ENCODE measurements at places on chromosomes 1 and 21. TPM values are rescaled to one million over a fixed set of nuclear protein-coding genes. Genes with fewer than 3 reads are reported as not detected.

GRCh38 chr1:78760858-78761257, 111.2 kb downstream of the IFI44 start:
- H3K27ac ChIP-seq: no peak overlapping the region
- no peak overlapping the region for H3K4me3 ChIP-seq
- H3K36me3 ChIP-seq: no peaks in the 10 kb centered on the region
- H3K27me3 ChIP-seq: no peaks in the 10 kb centered on the region
- no peak for DNase-seq
- no peaks in the 10 kb centered on the region for H3K4me1 ChIP-seq

- H3K4me3 ChIP-seq: no peak overlapping the region
- DNase-seq: no peak
- H3K27me3 ChIP-seq: no peaks in the 10 kb centered on the region
- H3K4me1 ChIP-seq: no peaks in the 10 kb centered on the region
These were observed 49.4 kb downstream of the LEPR start for GRCh38 chr1:65469889-65470340.

DNA sequence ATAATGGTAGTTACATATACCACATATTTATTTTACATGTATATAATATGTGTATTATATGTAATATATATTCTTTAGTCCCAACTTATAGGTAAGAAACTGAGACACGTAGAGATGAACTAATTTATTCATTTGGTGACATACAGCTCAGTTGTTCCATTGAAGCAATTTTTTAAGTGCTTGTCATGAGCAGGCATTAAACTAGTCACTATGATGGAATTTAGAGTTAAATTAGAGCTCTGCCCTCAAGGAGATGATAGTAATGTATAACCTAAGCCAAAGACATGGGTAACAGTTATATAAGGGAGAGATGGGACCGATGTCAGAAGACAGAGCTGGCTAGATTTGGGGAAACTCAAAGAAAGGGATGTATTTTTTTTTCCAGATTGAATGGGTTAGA, 83.0 kb downstream of the ST6GALNAC5 start:
- H3K4me1 ChIP-seq: no peaks in the 10 kb centered on the region
- no peak overlapping the region for H3K27ac ChIP-seq
- H3K4me3 ChIP-seq: no peak overlapping the region
- H3K27me3 ChIP-seq: no peaks in the 10 kb centered on the region
- no peaks in the 10 kb centered on the region for H3K36me3 ChIP-seq

DNA sequence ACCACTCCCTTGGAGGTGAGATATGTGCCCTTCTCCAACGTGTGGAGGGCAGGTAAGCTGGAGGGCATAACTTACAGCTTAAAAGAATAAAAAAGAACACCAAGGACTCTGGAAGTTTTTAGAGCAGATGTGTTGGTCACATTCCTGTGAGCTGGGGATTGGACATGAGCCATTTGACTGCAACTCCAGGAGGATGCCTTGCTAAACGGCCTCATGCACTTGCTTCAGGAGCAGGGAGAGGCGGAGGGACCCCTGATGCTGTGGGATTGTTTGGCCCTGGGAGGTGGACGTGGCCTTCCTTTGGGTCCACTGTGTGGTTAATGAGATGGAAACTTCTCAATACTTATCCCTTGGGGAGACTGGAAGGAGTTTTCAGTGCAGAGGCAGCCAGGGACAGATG, 185.6 kb downstream of the RHOU start:
- H3K27me3 ChIP-seq: no peaks in the 10 kb centered on the region
- no peak overlapping the region for H3K4me3 ChIP-seq
- H3K36me3 ChIP-seq: no peaks in the 10 kb centered on the region
- no peak overlapping the region for H3K27ac ChIP-seq
- peaks cover 4% of the 10 kb centered on the region for H3K4me1 ChIP-seq
- DNase-seq: no peak

DNA sequence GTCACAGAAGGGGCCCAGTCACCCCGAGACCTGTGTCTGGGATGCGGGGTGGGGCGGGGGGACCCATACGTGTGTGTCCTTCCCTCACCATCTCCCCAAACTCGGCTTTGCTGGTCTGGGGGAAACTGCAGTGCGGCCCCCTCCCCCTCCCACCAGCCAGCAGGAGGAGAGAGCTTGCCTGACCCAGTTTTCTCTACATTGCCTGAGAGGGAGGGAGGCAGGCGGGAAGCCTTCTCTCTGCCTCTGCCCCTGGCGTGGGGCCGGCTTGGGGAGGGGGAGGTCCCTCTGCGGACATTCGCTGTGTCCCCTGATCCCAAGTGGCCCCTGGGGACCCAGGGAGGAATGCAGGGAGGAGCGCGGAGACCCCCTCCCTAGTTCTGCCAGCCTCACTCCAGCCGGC, 3.9 kb downstream of the EPHA8 start:
- H3K27ac ChIP-seq: no peak overlapping the region
- H3K4me1 ChIP-seq: no peaks in the 10 kb centered on the region
- H3K36me3 ChIP-seq: no peaks in the 10 kb centered on the region
- DNase-seq: no peak

DNA sequence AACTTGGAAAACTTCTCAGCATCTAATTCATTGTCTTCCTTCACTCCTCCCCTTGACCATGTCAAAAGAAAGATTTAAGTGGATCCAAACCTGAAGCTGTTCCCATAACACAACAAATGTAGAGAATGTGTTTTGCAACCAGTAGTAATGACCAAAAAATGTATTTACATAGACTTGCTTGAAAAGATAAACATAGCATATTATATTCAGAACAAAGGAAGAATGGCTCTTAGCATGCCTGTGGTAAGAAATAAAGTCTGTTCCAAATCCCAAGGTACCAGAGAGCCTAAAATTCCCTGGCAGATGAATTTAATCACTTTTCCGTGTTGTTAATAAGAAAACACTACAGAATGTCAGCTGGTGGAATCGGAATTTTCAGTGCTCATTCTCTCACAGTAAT, 36.8 kb downstream of the FMO3 start:
- DNase-seq: no peak
- H3K27ac ChIP-seq: no peak overlapping the region
- no peak overlapping the region for H3K4me3 ChIP-seq
- H3K27me3 ChIP-seq: no peaks in the 10 kb centered on the region
- H3K36me3 ChIP-seq: no peaks in the 10 kb centered on the region

- H3K36me3 ChIP-seq: peaks cover 7% of the 10 kb centered on the region
- H3K27me3 ChIP-seq: no peaks in the 10 kb centered on the region
- no peak overlapping the region for H3K27ac ChIP-seq
- H3K4me1 ChIP-seq: no peaks in the 10 kb centered on the region
- DNase-seq: no peak
These were observed 19.0 kb downstream of the YARS1 start for GRCh38 chr1:32798191-32798590.

DNA sequence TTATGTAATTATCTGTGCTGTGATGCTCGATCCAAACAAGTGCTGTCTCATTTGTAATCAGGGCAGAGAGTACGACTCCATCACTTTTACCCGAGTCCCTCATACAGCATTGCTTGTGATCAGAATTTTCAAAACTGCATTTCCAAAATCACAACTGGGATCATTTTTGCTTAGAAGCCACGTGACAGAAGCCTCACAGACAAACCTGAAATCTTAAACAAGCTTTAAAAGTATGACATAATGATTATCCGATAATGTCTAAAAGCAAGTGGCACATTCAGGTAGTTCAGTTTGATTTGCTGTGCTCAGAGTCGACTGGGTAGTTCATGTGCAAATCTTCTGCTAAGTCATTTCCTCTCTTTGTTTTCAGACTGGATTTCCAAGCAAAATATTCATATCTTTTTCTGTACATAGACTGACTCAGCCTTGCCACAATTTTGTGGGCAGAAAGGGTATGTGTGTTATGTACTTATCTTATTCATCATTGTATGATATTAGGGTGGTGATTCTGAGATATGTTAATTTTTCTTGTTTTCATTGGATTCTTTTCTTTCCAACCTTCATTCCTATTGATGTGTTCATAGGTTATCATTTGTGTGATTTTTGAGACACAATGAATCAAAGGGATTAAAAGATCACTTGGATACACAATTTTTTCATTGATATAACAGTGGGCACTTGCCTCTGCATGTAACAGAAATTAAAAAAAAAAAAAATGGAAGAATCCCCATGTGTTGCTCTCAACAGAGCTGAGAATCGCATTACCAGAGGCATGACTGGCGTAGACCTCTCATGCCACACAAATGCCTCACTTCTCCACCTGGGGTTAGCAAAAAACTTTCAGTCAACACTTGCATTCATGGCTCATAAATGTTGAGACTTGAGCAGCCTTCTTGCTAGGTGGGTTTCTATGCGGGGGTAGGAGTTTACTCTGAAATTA, 355.7 kb downstream of the LTN1 start:
- DNase-seq: no peak
- H3K27ac ChIP-seq: peak overlapping the region; percentile 91
- H3K4me3 ChIP-seq: peak overlapping the region; percentile 48
- no peaks in the 10 kb centered on the region for H3K36me3 ChIP-seq
- no peaks in the 10 kb centered on the region for H3K27me3 ChIP-seq
- H3K4me1 ChIP-seq: peaks cover 13% of the 10 kb centered on the region

DNA sequence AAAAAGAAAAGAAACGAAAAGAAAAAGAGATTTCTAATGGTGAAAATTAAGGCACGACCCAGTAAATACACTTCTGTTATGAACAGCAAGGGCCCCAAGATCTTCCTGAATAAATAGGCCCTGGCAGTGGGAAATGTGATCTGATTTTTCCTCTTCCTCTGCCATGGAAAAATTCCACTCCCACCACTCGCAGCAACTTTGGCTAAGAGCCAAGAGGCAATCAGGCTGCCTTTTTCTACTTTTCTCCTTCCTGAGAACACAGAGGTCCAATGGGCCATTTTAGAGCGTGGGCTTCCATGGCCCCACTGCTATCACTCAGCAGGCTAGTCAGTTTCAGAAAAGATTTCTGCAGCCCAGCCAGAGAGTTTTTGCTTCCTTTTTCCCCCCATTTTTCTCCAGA, 33.7 kb upstream of the AK4 start:
- no peak overlapping the region for H3K4me3 ChIP-seq
- H3K36me3 ChIP-seq: no peaks in the 10 kb centered on the region
- no peak for DNase-seq
- no peaks in the 10 kb centered on the region for H3K27me3 ChIP-seq
- peaks cover 1% of the 10 kb centered on the region for H3K4me1 ChIP-seq

- no peak overlapping the region for H3K4me3 ChIP-seq
- H3K27ac ChIP-seq: no peak overlapping the region
- H3K4me1 ChIP-seq: no peaks in the 10 kb centered on the region
- no peak for DNase-seq
- H3K36me3 ChIP-seq: no peaks in the 10 kb centered on the region
- no peaks in the 10 kb centered on the region for H3K27me3 ChIP-seq
These were observed 65.5 kb downstream of the ITSN1 start for GRCh38 chr21:33707846-33708245.

- no peaks in the 10 kb centered on the region for H3K4me1 ChIP-seq
- H3K36me3 ChIP-seq: no peaks in the 10 kb centered on the region
- H3K4me3 ChIP-seq: peak overlapping the region; percentile 96
- DNase-seq: peak; percentile 82
These were observed 648 bp upstream of the ADAR start for GRCh38 chr1:154608397-154609270.

GRCh38 chr1:239388159-239388485, 1.8 kb downstream of the CHRM3 start:
- no peaks in the 10 kb centered on the region for H3K36me3 ChIP-seq
- no peaks in the 10 kb centered on the region for H3K27me3 ChIP-seq
- no peaks in the 10 kb centered on the region for H3K4me1 ChIP-seq

DNA sequence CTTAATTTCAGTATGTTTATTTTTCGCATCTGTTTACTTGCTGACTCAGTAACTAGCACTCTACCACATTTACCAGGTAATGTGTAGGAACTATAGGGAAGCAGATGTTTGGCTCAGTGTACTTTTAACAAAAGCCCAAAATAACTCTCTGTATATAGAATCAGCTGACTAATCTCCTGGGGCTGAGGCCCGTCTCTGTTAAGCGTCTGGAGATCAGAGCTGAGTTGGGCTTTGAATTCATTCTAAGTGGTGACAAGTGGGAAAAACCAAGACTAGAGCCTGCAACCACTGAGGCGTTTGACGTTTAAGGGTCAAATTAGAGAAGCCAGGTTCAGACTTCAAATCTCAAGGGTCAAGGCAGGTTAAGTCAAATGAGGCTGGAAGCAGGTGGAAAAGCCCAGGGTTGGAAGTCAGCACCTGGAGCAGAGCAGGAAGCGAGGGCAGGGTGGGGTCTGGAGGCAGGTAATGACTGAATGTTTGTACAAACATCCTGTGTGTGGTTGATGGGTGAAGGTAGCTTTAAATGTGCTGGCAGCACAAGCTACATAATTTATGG, 56.8 kb upstream of the LYST start:
- H3K4me3 ChIP-seq: no peak overlapping the region
- no peak overlapping the region for H3K27ac ChIP-seq
- H3K36me3 ChIP-seq: no peaks in the 10 kb centered on the region
- DNase-seq: no peak
- no peaks in the 10 kb centered on the region for H3K4me1 ChIP-seq
- H3K27me3 ChIP-seq: no peaks in the 10 kb centered on the region

- no peaks in the 10 kb centered on the region for H3K4me1 ChIP-seq
- no peaks in the 10 kb centered on the region for H3K36me3 ChIP-seq
These were observed 455.2 kb downstream of the PTPRU start for GRCh38 chr1:29691499-29691898.

- no peaks in the 10 kb centered on the region for H3K4me1 ChIP-seq
- no peak for DNase-seq
- H3K36me3 ChIP-seq: no peaks in the 10 kb centered on the region
- no peaks in the 10 kb centered on the region for H3K27me3 ChIP-seq
- H3K27ac ChIP-seq: no peak overlapping the region
- no peak overlapping the region for H3K4me3 ChIP-seq
These were observed 136.9 kb downstream of the DISC1 start for GRCh38 chr1:231763456-231763855.

DNA sequence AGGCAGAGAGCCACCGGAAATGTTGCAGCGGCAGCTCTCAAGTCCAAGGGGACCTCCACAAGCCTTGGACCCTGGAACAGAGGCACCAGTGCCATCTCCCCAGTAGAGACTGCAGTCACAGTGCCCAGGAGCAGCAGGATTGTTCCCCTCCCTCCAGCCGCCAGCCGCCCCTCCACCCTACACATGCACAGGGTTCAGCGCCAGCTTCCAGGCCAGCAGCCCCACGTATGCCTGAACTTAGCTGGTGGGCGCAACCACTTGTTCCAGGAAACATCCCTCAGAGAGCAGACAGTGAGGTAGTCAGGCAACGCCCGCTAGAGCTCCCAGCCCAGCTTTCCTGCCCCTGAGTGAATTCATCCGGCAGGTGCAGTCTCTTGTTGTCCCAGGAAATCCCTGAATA, 1098.1 kb upstream of the NCAM2 start:
- no peaks in the 10 kb centered on the region for H3K4me1 ChIP-seq
- no peak overlapping the region for H3K27ac ChIP-seq
- no peaks in the 10 kb centered on the region for H3K36me3 ChIP-seq
- H3K4me3 ChIP-seq: no peak overlapping the region
- DNase-seq: no peak
- no peaks in the 10 kb centered on the region for H3K27me3 ChIP-seq

- no peak for DNase-seq
- H3K27ac ChIP-seq: no peak overlapping the region
- no peaks in the 10 kb centered on the region for H3K27me3 ChIP-seq
These were observed 451.2 kb downstream of the USP25 start for GRCh38 chr21:16181018-16181417.

GRCh38 chr1:223233019-223233409, 90.0 kb upstream of the TLR5 start:
- H3K27ac ChIP-seq: no peak overlapping the region
- DNase-seq: no peak
- H3K36me3 ChIP-seq: no peaks in the 10 kb centered on the region
- H3K4me3 ChIP-seq: no peak overlapping the region
- no peaks in the 10 kb centered on the region for H3K27me3 ChIP-seq
- no peaks in the 10 kb centered on the region for H3K4me1 ChIP-seq

The MX2 gene
- 21.8 TPM for total RNA-seq

The FCER1G gene
- 74.0 TPM for total RNA-seq

The GPR161 gene
- total RNA-seq: 14.4 TPM

The RGS7 gene
- not detected for total RNA-seq

The PLA2G2A gene
- 901 TPM for total RNA-seq

The PTPRF gene
- total RNA-seq: 59.6 TPM

The ACAP3 gene
- total RNA-seq: 69.2 TPM

The CYYR1 gene
- 24.8 TPM for total RNA-seq

The LDLRAD1 gene
- total RNA-seq: not detected

The ATAD3C gene
- total RNA-seq: 0.42 TPM

Measured in aorta (tissue), 5 donors.